D721Med (cell line): ENCODE measurements at places on chromosomes 11 and 22.

DNA sequence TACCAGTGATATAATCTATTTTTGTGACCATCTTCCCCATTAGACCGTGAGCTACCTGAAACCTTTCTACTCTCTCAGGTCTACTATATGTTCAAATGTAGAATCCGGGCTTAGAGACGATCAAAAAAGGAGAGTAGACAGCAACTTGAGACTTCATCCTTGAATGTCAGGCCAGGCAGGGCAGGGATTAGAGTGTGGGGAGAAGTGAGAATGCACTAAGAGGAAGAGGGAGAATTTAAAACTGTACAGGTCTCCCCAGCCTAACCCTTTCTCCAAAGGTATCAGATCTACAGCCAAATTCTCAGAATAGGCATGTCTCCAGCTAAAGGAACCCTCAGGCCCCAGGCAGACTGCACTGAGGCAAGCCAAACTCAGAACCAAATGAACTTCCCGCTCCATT, 935 bp downstream of the LAMTOR1 start:
- no peak for DNase-seq

DNA sequence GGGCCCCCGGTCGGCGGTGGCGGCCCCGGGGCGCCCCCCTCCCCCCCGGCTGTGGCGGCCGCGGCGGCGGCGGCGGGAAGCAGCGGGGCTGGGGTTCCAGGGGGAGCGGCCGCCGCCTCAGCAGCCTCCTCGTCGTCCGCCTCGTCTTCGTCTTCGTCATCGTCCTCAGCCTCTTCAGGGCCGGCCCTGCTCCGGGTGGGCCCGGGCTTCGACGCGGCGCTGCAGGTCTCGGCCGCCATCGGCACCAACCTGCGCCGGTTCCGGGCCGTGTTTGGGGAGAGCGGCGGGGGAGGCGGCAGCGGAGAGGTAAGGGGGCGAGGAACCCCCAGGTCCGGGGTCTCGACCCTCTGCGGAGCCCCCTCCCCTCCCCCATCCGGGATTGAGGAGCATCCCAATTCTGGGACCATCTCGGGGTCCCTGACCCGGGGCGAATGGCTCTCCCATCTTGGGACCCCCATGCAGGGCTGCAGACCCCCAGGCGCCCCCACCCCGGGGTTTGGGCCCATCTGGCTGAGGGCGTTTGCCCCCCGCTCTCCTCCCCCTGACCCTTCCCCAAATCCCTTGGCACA, 431 bp downstream of the KMT2A start:
- DNase-seq = no peak

- no peak for DNase-seq
Measured at GRCh38 chr22:44243761-44244160, 63.0 kb downstream of the PARVG start.

- no peak for DNase-seq
Measured at GRCh38 chr11:122394313-122394712, 261.2 kb upstream of the UBASH3B start.

DNA sequence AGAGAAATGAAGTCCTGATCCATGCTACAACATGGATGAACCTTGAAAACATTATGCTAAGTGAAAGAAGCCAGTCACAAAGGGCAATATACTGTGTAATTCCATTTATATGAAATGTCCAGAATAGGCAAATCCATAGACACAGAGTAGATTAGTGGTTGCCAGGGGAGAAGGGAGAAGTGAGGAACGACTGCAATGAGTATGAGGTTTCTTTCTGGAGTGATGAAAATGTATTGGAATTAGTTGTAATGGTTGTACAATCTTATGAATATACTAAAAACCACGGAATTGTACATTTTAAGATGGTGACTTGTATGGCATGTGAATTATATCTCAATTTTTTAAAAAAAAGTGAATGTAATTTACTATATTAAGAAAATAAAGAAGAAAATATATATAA, 83.1 kb upstream of the GDPD4 start:
- DNase-seq = no peak

- DNase-seq = no peak
Measured at GRCh38 chr11:126405906-126406305, 50.4 kb downstream of the ST3GAL4 start.

DNA sequence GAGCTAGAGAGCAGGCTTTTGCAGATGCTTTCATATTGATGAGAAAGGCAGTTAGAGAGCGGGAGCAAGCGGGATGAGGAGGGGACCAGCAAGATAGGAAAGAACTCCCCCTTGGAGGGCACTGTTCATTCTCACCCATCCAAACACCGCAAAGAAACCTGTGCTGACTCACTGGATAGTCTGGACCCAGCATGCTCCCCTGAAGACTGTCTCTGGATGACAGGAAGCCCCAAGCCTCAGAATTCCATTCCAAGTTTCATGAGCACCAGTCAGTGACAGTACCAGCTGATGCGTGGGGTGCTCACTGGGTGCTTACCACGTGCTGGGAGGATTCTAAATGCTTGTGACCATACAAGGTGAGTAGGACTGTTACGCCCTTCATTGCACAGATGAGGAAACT, 34.2 kb downstream of the MICAL3 start:
- no peak for DNase-seq

- DNase-seq = no peak
Measured at GRCh38 chr11:30855383-30856006, 269.3 kb upstream of the MPPED2 start.

DNA sequence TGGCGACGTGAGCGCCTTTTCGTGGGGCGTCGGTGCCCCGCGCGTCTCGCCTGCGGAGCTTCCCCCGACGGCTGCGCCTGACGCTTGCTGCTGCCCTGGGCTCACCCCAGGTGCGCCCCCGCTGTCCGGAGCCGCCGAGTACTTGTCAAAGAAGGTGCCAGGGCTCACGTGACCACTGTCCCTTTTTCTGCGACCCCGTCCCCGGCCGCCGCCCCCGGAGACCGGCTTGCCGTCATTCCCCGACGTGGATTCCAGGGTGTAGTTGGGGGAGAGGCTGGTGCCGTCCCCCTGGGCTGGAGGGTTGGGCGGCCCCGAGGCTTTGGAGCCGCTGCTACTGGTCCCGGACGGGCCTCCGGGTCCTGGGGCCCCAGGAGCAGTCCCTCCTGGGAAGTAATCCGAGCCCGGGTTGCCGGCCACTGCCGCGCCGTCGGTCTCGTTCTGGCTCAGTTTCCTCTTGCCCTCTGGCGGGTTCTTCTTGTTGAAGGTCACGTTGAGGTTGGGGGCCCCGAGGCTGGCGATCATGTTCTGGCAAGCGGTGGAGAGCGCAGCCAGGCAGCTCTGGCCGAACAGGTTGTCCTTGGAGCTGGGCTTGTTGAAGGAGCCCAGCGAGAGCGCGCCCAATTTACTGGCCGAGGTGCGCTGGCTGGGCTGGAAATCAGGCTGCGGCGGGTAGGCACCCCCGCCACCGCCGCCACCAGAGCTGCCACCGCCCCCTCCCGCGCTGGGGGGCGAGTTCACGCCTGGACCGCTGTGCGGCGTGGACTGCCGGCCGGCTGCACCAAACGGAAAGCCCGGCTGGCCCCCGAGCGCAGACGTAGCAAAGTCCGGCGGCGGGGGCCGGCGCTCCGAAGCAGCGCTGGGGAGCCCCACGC, 3.8 kb downstream of the MN1 start:
- no peak for DNase-seq

DNA sequence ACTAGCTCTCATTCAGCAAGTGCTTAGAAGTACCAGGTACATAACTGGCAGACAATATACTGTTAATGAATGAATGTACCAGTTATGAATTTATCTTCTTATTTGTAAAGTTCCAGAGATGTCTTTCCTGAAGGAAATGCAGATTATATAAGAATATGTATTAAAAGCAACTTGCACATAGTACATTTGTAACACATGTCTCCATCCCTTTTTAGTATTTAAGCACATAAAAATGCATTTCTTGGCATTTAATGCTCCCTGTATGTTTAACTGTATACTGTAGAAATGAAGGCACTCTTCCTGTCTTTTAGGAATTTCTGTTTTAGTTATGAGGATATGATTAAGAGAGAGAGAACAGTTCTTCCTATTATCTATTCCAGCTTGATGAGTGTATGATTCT, 241.3 kb downstream of the NELL1 start:
- no peak for DNase-seq

DNA sequence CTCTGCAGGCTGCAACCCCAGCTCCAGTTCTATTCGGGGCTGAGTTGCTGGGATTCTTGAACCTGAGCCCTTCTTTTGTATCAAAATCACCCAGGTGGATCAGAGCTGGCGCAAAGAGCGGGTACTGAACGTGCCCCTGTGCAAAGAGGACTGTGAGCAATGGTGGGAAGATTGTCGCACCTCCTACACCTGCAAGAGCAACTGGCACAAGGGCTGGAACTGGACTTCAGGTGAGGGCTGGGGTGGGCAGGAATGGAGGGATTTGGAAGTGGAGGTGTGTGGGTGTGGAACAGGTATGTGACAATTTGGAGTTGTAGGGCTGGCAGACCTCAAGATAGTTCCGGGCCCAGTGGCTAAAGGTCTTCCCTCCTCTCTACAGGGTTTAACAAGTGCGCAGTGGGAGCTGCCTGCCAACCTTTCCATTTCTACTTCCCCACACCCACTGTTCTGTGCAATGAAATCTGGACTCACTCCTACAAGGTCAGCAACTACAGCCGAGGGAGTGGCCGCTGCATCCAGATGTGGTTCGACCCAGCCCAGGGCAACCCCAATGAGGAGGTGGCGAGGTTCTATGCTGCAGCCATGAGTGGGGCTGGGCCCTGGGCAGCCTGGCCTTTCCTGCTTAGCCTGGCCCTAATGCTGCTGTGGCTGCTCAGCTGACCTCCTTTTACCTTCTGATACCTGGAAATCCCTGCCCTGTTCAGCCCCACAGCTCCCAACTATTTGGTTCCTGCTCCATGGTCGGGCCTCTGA, 3.8 kb downstream of the FOLR1 start:
- DNase-seq = no peak

DNA sequence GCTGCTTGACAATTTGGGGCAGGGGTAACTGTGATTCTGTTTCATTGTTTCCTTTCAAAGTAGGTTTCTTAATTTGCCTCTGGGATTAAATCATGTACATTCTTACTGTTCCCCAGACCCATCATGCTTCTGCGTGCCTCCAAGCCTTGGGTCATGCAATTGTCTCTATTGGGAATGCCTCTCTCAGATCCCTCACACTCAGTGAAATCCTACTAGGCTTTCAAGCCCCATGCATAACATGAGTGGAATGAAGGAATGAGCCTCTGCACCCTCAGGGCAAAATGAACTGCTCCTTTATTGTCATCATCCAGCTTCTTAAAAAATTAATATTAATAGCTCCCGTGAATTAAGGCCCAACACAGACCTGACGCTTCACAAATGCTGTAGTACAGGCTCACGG, 381.7 kb downstream of the TENM4 start:
- DNase-seq = no peak

GRCh38 chr22:49956418-49956770, 4.2 kb upstream of the PIM3 start:
- DNase-seq = no peak

GRCh38 chr22:34702279-34702678, 363.7 kb upstream of the ISX start:
- no peak for DNase-seq

GRCh38 chr22:17536269-17536668, 27.0 kb upstream of the SLC25A18 start:
- DNase-seq = no peak

- no peak for DNase-seq
Measured at GRCh38 chr22:50153056-50153755, 17.3 kb upstream of the PANX2 start.

GRCh38 chr22:39743935-39744334, 149.6 kb downstream of the ENTHD1 start:
- DNase-seq = no peak

- no peak for DNase-seq
Measured at GRCh38 chr11:62370743-62371440, 33.6 kb downstream of the ASRGL1 start.

DNA sequence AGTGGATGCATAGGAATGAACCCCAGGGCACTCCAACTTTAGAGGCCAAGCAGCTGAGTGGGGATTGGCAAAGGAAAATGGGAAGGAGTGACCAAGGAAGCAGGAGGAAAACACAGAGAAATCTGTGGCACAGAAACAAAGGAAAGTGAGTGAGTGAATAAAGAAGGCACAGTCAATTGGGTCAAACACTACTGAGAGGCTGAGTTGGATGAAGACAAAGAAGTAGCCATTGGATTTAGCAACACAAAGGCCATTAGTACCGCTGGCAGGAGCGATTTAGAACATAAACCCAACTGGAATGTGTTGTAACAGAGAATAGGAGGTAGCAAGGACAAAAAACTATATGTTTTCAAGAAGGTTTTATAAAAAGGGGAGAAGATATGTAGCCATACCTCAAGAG, 6.6 kb upstream of the NXPE1 start:
- no peak for DNase-seq

DNA sequence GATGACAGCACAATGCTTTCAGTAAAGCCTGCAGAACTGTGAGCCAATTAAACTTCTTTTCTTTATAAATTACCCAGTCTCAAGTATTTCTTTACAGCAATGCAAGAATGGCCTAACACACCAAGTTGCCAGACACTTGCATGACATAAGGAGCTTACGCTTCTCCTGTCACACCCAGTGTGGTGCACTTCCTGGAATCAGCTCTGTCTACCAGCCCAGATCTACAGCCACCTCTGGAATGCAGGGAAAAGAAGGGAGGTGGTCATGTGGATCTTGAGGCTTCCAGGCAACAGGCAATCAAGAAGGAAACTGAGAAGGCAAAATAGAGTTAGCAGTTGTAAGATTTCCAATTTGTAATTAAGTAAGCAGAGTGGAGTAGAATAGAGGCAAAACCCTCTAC, 37.4 kb upstream of the SESN3 start:
- no peak for DNase-seq
